Stimulated activated CD8-positive, alpha-beta memory T cell treated with anti-CD3 and anti-CD28 coated beads, Interleukin-2, amount 100 ng/mL, for 1 hour (primary cell): ENCODE measurements at places on chromosomes 13 and 19.

GRCh38 chr19:9058905-9059667, 27.8 kb upstream of the OR1M1 start:
- DNase-seq, result no peak

DNA sequence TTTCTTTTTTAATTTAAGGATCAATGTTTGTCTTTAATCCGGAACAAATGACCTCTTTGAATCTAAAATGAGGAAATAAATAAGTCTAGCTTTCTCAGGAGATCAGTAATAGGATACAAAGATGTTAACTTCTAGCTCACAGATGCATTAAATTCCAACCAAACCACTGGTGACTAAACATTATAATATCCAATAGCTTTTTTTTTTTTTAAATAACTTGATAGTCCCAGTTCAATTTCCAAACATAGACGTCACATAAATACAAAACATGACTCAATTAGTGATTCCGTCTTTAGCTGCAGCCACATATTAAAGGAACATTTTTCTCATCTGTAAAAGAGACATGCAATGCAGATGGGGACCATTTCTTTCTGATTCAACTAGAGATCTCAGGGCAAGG, 390.5 kb upstream of the PCDH9 start:
- no peak for DNase-seq

DNA sequence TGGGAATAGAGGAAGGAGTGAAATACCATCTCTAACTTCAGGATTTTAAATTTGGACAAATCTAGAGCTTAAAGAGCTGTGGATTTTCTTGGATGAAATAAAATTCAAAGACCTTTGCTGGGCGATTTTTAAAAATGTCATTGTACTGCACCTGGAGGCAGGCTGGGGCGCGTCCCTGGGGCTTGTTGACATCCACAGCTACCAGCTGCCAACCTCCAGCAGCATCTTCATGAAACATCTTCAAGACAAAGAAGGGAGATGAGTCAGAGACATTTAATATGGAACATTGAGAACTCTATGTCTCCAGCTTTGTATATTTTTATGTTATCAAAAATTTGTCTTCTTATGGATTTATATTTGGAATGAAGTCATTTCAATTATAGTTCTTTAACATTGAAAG, 132.5 kb downstream of the NALCN start:
- DNase-seq, result no peak

DNA sequence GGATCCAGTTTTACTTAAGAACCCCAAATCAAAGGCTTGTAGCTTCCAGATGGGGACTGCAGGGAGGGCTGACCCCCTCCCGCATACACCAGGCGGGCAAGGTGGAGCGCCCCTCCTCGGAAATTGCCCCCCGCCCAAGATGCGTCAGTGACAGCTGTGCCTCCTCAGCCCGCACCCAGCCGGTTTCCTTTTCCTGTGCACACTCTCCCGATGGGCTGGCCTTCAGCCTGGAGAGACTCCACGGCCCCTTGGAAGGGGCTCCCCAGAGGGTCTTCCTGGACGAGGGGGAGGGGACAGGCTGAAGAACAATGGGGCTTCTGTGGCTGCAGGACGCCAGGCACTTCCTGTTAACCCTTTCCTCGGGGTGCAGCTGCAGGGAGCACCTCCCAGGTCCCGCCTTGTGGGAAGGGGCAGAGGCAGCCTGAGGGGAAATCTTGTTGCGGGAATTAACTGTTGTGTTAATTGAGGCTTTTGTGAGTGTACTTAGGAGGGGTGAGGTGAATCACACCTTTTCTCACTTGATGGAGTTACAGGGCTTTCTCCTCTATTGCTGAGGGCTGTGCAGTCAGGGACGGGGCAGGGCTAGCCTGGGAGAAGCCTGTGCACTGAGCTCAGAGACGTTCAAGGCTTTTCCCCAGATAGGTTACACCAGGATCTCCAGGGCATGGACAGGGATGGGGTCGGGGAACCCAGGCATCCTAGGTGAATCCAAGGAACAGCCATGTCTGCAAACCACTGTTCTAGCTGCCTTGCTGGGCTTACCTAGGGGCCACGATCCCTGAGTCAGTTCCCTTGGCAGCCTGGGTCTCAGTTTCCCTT, 14.3 kb downstream of the IER2 start:
- no peak for DNase-seq

- DNase-seq, result no peak
Observed at GRCh38 chr19:52270266-52270885, 989 bp downstream of the ZNF766 start.

GRCh38 chr19:1084024-1084868, 10.9 kb downstream of the POLR2E start:
- DNase-seq, result no peak

DNA sequence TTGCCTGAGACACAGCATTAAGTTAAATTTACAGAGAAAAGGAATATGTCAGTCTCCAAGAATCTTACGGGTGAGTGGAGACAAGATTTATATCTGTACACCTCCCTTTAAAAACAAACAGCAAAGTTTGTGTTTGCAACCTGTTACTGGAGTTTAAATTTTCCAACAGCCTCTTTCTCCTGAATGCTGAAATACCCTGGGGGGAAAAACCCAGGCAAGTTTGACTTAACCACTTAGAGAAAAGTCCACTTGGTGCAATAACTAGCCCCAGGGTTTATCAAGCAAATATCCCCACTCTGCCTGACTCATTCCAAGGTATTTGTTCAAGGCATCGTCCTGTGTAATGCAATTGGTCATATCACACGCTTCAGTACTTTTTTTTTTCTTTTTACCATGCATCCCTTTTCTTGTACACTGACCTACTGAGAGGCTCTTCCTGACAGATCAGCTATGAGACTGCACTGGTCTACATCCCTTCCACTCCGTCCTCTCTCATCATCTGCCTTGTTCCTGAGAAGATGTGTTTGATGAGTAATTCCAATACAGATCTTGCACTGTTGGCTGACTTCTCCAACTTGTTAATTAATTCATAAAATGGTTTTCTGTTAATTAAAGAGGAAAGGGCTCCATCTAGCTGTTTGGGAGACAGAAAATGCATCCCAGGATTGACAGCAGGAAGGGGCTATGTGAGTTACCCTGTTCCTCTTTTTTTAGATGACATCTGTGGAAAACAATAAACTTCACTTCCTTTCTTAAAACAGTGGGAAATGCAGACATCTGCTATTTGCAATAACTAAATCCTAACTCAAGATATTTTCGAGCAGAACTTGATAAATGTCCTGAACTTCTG, 212.5 kb upstream of the IRS2 start:
- DNase-seq, result no peak

DNA sequence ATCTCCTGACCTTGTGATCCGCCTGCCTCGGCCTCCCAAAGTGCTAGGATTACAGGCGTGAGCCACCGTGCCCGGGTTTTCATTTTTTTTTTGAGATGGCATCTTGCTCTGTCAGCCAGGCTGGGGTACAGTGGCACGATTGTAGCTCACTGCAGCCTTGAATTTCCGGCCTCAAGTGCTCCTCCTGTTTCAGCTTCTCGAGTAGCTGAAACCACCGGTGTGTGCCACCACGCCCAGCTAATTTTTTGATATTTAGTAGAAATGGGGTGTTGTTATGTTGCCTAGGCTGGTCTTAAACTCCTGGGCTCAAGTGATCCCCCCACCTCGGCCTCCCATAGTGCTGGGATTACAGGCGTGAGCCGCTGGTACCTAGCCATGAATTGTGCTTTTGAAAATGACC, 5.9 kb downstream of the ADAT3 start:
- no peak for DNase-seq

DNA sequence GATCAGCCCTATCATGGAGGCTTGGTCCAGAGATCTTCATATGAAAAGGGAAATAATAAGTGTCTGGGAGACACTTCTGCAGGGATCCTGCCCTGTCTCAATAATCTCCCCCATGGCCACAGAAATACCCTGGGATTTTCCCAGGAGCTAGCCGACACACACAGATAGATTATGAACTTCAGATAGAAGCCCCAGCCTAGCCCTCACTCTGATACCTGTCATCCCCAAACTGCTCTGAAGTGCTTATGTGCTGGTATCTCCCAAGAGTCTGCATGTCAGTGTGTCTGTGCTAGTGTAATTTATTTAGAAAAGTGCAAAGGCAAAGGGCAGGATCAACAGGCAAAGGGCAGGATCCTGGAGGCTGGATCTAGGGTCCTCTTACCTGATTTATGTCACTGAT, 38.7 kb upstream of the ZNF766 start:
- DNase-seq, result no peak

- DNase-seq, result no peak
Observed at GRCh38 chr19:49022116-49022515, 2.0 kb downstream of the CGB3 start.

DNA sequence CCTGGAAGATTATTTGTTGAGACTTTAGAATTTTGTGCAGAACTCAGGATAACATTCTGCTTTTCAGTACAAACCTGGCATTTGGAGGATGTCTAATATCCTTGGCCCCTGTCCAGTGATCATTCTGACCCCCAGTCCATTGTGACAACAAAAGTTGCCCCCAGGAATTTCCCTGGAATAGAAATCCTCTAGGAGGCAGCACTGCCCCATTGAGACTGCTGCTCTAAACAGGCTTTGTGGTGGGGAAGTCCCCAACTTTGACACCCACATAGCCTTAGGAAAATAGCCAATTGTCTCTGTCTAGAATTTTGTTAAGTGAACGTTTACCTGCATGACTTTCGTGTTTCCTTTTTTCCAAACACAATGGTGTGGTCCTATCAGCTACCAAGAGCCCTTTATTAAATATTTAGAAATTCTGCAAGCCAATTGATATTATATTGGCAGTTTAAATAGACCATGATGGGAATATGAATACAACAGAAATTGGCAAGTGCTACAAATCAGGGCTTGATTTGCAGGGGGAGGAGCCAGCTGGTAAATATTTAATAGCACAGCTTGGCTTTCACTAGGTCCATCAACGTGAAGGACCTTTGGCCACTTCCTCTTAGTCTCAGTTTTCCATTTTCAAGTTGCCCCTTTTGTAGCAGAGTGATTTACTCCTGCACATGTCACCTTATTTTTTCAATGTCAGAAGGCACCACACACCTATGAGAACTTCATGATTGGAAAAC, 451.7 kb downstream of the EFNB2 start:
- DNase-seq, result no peak

DNA sequence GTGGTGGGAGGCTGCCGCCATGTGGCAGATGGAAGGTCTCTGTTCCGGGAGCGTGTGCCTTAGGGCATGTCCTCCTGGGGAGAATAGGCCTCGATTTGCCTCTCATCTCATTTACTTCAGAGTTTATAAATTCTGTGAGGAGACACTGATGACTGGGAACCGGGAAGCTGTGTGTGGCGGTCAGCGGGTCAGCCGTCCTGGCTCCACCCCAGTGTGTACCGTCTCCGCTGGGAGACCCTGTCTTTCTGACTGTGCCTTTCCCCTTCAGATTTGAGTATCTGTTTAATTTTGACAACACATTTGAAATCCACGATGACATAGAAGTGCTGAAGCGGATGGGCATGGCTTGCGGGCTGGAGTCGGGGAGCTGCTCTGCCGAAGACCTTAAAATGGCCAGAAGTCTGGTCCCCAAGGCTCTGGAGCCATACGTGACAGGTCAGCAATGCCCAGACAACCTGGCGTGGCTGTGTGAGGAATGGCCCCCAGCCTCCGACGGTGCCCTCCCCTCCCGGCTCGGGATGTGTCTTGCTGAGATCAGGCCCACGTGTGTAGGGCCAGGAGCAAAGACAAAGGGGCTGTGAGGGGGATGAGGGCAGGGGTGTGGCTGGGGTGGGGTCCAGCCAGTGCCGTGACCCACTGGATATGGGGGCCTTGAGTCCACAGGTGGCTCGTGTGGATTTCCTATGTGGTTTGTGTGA, 21.6 kb downstream of the ATP4B start:
- DNase-seq, result no peak

DNA sequence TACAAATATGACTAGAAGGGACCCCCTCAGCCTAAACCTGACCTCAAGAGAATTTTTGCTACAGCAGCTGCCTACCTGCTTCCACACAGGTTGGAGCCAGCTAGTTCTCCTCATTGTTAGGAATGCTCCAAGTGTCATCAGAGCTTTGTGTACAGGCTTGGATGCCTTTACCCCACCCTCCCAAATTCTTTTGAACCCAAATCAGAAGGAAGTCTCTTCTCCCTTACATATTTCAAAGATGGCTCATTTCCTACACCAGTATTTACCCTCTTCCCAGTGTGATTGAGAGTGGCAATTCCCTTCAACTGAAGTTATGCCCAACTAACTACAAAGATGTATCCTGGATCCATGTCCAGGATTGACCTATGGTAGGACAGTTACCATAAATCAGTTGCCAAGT, 323.2 kb downstream of the OXGR1 start:
- no peak for DNase-seq

DNA sequence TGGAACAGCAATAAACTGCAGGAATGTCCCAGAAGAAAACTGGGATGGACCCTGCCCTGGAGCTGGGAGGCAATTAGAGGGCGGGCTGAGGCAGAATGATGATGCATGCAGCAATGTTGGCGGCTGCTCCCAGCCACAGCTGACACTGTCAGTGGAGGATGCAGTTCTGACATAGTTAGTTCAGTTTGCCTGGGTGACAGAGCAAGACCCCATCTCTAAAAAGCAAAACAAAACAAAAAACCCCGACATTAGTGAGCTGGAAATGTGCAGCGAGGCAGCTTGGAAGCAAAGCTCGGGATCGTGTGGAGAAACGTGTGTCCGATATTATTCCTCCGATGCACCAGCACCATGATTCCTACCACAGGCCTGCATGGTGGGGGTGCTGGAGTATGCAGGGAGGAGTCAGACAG, 110.1 kb upstream of the UQCRFS1 start:
- DNase-seq, result no peak

- no peak for DNase-seq
Observed at GRCh38 chr19:33463199-33463598, 58.4 kb downstream of the PEPD start.

DNA sequence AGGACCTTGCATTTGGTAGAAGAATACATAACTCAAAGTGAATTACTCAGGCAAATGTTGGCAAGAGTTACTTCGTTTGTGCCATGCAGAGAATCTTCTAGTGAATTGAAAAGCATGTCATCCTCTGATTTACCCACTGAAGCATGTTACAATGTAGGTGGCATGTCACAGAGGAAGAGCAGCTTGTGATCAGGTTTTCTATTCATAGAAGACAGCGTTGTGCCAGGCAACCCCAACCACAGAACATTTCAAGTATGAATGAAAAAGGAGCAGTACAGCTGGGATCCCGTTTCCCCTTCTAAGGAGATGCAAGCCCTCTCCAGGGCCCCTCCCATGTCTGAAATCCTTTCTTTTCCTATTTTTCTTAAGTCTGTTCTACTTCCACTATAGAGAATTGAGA, 6.0 kb upstream of the KATNAL1 start:
- no peak for DNase-seq

GRCh38 chr13:34464011-34464410, 478.1 kb upstream of the NBEA start:
- DNase-seq, result no peak
